ENCODE measurements at places on chromosomes 2 and 18. TPM values are rescaled to one million over a fixed set of nuclear protein-coding genes. Genes with fewer than 3 reads are reported as not detected.

DNA sequence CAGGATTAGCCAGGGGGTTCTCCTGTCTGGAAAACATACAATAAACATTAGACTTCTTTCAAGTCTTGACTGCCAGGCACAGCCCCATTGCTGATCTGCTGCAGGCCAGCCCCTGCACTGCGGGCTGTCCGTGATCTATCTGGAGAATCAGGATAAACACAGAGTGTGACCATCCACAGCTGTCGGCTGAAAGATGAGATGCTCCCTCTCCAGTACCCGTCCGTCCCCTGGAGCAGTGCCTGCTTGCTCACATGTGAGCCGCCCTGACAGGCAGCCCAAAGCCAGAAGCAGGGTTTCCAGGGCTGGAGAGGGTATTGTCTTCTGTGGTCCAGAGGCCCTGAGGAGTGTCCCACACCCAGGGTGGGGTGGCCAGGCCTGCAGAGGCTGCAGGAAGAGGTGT is 46.1 kb upstream of the FOSL2 start:
- DNase-seq, result no peak

DNA sequence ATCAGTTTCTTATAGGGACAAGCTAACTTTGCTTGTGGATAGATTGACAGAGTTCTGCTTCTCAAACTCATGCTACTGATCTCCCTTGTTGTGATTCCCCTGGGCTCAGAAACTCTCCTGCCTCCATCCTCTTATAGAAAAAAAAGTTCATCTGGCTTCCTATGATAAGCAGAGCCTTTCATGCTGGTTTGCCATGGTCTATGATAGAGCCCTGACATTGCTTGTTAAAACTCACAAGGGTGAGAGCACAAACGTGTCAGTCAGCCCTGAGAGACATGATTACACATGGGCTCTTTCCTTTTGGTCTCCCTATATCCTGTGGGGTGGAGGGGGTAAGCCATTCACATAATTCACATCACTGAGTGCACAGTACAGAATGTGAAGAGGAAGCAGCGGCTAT is 121.8 kb downstream of the TDRD15 start:
- no peak for DNase-seq

DNA sequence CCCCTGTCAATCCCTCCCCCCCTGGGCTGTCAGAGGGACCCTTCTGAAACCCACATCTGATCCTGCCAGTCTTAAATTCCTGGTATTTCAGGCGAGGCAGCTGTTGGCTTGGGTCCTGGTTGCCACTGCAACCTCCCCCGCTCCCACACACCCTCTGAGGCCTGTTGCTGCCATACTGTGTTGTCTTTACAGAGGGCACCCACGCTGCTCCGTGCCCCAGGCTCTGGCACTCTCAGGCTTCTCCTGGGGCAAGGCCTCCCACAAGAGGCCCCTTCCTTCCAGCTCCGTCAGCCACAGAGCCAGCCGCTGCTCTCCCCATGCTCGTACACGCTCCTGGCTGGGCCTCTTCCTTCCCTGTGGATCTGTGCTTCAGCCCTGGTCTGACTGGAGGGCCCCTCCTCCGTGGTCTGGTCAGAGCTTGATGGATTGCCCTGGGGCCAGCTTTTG is 8.6 kb downstream of the CABLES1 start:
- no peak for DNase-seq

POLR1A gene
- 2.5 TPM for polyA plus RNA-seq

DNA sequence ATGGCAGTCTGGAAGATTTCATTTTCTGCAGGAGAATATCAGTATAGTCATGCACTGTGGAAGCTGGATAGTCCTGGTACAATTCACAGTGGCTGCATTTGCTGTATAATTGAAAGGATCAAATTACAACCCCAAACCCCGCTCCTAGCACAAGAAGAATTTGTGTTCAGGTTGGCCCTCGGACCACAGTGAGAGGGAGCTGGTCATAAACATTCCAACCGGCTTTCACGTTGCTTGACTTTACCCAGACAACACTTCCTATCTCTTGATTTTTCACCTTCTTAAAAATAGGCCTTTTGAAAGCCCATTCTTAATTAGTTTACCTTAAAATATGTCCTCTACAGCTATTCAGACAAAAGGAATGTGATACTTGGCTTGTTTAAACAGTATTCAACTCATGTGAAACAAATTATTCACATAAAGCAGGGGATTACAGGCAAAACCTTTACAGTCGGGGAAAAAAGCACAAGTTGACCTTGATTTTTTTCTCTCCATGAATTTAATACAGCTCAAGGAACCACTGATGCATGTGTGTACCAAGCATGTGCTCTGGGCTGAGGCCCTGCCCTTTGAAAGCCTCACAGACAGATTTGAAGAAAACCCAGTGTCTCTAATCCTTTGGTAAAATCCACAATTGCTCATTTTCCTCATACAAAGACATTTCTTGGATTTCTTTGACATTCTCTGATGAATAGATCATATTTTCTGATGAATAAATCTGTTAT is 143.0 kb upstream of the SOX11 start:
- no peak for DNase-seq

FZD7 gene
- 1.6 TPM for polyA plus RNA-seq

GRCh38 chr2:217153510-217153909 is 293.6 kb upstream of the TNP1 start:
- DNase-seq, result no peak

GRCh38 chr18:45384137-45384961 is 230.9 kb upstream of the SLC14A2 start:
- DNase-seq, result peak; percentile 58

- no peak for DNase-seq
Observed at GRCh38 chr2:13057671-13058070, 340.9 kb downstream of the TRIB2 start.

DNA sequence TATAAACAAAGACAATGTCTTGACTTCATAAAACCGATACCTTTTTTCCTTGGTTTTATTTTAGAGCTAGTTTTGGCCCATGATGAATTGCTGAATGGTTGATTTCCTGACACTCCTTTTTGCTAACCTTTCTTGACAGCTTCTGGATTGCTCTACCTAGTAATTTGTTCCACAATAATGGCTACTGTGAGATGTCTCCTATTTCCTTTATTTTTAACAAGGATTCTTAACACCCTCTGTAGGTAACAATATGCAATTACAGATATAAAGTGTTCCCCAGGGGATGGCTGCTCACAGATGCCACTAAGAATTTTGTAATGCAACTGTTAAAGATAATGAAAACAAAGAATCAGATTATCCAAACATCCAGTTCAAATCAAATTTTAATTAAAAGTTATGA is 100.8 kb upstream of the ATP5MC3 start:
- DNase-seq, result peak; percentile 47

DNA sequence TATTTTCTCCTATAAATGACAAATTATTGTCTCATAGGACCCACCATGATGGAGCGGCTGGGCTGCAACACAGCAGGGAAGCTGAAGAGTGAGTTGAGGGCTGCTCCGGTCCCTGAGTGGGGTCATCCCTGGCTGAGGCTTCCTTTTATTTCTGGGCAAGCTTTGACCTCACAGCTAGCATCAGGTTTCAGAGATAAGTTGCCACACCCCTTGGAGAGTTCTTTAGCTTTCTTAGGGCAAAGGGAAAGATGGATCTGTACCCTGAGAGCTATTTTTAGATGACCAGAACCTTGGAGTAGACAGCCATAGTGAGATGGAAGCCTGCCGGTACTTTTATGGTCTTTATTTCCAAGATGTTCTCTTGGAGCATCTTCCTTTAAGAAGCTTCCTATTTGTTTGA is 11.5 kb downstream of the MYL1 start:
- no peak for DNase-seq

KATNAL2 gene
- not detected for polyA plus RNA-seq

- no peak for DNase-seq
Observed at GRCh38 chr18:55576001-55576400, 12.0 kb downstream of the TCF4 start.

DNA sequence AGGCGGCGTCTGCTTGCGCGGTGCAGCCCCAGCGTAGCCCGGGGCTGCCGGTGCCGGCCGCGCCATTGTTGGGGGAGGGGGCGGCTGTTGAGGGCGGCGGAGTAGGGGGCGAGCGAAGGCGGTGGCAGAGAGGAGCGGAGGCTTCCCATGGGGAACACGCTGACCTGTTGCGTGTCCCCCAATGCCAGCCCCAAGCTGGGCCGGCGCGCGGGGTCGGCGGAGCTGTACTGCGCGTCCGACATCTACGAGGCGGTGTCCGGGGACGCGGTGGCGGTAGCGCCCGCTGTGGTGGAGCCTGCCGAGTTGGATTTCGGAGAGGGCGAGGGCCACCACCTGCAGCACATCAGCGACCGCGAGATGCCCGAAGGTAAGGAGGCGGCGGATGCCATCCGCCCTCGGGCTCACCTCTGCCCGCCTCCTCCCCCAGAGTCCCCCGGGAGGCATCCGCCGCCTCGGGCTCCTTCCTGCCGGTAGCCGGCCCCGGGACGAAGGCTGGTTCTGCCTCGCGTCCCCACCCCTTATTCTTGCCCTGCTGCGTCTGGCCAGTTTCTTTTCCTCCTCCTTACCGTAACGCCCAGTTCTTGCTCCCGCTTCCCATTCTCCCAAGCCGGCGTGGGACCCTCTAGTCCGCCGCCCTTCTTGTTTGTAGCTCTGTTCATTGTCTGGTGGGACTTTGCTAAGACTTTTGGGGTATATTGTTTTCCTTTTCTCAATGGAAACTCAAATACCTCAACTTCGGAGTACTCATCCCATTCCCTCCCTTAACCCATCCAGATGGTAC is 500 bp downstream of the CCNYL1 start:
- peak; percentile 81 for DNase-seq

GRCh38 chr2:14288016-14288415 is 344.5 kb upstream of the LRATD1 start:
- DNase-seq, result no peak

SULT1C3 gene
- polyA plus RNA-seq, result not detected

- no peak for DNase-seq
Observed at GRCh38 chr2:230875347-230876315, 10.9 kb downstream of the ITM2C start.

DNA sequence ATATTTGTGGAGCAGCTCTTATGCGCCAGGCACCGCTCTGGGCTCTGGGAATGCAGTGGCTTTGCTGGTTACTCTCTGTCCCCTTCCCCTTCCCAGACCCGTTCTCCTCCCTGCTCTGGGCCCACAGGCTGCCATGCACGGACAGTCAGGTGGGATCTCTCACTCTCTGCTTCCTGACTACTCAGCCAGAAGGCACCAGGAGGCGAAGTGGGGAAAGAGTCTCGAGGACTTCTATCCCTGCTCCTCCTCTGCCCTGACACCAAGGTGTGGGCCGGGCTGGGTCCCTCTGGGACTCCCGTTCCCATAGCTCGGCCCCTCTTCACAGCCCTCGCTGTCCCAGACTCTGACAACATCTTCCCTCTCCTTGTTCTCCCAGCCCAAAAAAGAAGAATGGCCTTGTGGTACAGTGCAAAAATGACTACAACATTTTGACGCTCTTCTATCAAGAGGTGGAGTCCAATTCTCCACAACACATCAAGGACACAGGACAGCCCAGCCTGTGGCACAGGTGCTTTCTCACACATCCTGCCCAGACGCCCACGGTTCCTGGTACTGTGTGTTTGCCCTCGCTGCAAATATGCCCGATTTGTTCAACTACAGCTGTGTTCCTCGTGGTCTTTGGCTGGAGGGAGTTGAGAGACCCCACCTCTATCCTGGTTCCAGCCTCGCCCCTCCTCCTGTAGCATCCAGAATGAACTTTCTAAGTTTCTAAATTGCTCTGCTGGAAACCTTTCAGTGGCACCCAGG is 14.0 kb upstream of the DUSP2 start:
- no peak for DNase-seq

GALM gene
- polyA plus RNA-seq, result 74.6 TPM

- DNase-seq, result peak; percentile 29
Observed at GRCh38 chr2:175766880-175767279, 235.2 kb downstream of the LNPK start.

DNA sequence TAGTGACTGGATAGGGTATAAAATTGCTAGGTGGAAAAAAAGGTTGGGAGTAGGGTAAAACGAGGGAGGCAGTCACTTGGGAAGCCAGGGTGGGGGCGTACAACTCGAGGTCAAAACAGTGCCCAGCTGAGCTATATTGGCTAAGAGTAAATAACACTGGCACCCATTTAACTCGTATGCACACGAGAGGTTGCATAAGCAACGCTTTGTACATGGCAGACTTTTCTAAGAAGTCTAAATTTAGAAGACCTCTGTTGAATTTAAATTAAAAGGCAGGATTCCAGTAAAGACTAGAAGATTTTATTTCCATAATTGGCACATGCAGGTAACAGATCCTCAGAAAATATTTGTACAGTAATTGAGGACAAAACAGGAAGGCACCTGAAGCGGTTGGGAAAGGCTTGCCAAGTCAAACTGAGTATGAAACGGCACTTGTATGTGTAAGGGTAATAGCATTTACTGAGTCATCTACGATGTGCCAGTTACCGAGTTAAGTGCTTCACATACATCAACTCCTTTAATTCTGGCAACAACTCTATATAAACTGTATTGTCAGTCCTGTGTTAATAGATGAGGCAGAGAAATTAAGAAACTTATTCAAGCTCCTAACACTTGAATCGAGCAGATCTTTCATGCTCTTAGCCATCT is 1.4 kb upstream of the MALT1 start:
- no peak for DNase-seq

XDH gene
- polyA plus RNA-seq, result 115 TPM

GRCh38 chr2:33242845-33243244 is 233.6 kb upstream of the RASGRP3 start:
- DNase-seq, result no peak

GRCh38 chr2:62596061-62596921 is 90.3 kb upstream of the TMEM17 start:
- DNase-seq, result no peak

FAP gene
- not detected for polyA plus RNA-seq

GRCh38 chr2:65429786-65430602 is 2.4 kb downstream of the SPRED2 start:
- peak; percentile 51 for DNase-seq

IL36RN gene
- not detected for polyA plus RNA-seq

TIGD1 gene
- polyA plus RNA-seq, result 2.8 TPM

DNA sequence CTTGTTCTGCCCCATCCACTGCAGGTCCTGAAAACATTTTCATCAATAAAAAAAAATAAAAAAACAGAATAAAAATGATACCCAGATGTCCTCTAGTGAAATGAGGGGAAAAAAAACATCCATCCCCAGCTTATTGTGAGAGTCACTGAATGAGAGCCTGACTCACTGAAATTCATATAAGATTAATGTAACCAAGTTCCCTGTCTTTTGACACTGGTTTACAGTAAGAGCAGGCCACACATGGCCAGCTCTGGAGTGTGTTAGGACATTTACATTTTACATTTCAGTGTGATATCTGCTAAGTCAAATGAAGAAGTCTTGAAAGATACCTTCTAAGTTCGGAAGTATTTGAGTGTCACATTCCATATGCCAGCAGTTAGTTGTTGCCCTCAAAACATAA is 21.1 kb upstream of the IL18R1 start:
- no peak for DNase-seq

NGEF gene
- polyA plus RNA-seq, result 15.6 TPM

Measured in small intestine (tissue), 16 donors.